Renal cortical epithelial cell (primary cell): ENCODE measurements at places on chromosomes 3 and 15.

- no peak for DNase-seq
Measured at GRCh38 chr3:197237897-197238296, 60.5 kb downstream of the DLG1 start.

GRCh38 chr3:109982201-109982600, 644.9 kb upstream of the DPPA4 start:
- DNase-seq = no peak

DNA sequence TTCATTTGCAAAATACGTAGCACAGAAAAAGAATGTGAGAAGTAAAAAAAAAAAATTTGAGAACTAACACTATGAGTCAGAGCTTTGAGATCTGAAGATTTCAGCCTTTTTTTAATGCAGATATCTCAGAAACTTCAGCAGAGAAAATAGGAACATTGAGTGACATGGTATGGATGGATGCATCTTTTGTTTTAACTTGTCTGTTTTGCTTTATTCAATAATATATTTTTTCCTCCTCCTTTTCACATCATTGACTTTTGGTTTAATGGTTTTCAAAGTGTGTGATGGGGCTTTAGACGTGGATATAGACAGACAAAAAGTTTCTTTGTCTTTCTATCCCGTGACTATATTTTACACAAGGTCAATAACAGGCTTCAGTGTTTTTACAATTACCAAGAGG, 426.7 kb upstream of the FRG2C start:
- DNase-seq = no peak

DNA sequence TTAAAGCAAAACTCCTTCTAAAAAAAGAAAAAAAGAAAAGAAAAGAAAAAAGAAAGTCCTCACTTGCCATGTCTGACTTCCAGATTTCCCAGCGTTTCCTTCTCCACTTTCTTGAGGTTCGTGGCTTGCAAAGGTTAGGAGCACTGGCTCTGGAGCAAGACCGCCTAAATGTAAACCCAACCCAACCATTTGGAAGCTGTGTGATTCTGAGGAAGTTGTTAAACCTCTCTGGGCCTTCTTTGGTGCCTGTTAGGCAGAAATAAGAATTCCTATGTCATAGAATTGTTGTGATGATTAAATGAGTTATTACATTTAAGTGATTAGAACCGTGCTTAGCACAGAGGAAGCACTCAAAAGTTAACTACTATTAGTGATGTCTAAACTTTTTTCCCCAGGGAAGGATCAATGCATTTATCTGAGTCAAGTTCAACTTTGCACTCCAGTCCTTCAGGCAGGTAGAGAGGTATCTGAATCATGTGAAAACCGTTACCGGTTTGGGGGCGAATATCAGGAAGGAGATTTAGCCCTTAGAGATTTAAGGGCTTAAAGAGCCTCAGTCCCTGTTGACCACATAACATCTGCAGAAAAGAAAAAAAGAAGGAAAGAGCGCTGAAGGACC, 78.3 kb upstream of the HES1 start:
- no peak for DNase-seq

GRCh38 chr3:51371943-51372557, 13.0 kb upstream of the MANF start:
- peak; percentile 73 for DNase-seq

DNA sequence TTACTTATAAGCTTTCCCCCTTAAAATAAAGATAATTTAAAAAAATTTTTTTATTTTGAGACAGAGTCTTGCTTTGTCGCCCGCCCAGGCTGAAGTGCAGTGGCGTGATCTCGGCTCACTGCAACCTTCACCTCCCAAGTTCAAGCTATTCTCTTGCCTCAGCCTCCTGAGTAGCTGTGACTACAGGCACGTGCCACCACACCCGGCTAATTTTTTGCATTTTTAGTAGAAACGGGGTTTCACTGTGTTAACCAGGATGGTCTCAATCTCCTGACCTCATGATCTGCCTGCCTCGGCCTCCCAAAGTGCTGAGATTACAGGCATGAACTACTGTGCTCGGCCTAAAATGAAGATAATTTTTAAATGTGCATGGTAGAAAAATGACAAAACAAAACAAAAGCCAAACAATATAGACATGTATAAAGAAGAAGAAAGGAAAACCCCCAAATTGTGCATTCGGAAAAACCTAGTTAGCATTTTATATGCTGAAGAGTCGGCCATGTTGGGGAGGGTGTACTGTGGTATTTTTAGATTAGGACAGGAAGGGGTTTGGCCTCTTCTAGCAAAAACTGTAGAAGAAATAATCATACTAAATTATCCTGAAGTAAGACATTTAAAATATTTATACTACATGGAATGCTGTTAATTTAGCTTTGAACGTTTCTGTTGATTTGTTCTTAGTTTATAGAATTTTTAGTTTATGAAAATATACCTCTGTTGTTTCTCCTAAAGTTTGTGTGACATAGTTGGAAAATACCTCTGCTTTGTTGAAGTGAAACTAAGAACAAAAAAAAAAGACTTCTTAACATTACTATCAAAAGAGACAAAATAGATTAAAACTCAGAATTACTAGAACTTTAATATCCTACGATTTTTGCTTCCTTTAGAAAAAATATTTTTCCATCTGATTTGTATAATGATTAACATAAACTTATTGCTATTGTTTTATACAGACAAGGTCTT, 7.4 kb downstream of the APPL1 start:
- no peak for DNase-seq

- no peak for DNase-seq
Measured at GRCh38 chr3:27629366-27629765, 92.8 kb downstream of the EOMES start.

DNA sequence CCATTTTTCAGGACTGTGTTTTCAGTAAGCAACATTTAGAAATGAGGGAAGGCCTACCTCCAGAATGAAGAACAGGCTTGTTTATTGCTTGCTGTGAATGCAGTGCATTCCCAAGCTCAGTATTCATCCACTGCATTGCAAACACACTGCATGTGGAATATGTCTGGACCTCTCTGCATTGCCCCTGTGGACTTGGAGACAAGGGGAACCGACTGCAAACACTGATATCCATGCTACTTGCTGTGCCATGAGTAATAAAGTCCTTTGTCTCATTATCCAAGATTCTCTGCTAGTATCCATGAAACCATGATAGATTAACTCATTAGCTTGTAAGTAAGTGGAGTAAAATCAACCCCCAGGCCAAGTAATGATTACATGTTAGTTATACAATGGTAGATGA, 301.2 kb upstream of the NR2E3 start:
- DNase-seq = peak; percentile 51

DNA sequence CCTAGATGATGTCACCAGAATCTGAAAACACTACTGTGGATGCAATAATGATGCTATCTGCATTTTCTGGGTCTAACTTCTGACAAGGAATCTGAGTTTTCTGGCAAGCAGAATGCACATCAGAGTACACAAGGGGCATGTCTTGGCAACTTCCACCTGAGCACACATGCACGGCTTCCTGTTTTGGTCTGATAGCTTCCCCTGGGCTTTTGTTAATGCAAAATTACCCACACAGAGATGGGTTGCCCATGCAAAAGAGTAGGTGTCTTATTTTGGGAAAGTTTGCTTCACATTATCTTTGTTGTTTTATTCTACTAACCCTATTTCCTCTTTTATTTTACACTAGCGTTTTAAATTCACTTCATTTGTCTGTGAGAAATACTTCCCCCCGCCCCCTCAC, 74.2 kb upstream of the SATB1 start:
- DNase-seq = no peak

GRCh38 chr3:33096093-33096868, 665 bp downstream of the GLB1 start:
- DNase-seq = no peak

- DNase-seq = no peak
Measured at GRCh38 chr3:60992395-60992794, 258.9 kb downstream of the FHIT start.

DNA sequence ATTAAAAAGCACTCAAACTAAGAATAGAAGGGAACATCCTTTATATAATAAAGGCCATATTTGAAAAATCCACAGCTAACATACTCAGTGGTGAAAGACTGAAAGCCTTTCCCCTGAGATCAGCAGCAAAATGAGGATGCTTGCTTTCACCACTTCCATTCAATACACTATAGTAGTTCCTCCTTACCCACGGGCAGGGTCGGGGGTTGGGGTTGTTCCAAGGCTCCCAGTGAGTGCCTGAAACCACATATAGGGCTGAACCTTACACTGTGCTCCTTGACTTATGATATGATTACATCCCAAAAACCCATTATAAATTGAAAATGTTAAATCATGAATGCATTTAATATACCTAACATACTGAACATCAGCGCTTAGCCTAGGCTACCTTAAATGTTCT, 37.7 kb downstream of the ALDH1L1 start:
- no peak for DNase-seq

GRCh38 chr3:138465925-138466324, 31.5 kb downstream of the ESYT3 start:
- peak; percentile 18 for DNase-seq

DNA sequence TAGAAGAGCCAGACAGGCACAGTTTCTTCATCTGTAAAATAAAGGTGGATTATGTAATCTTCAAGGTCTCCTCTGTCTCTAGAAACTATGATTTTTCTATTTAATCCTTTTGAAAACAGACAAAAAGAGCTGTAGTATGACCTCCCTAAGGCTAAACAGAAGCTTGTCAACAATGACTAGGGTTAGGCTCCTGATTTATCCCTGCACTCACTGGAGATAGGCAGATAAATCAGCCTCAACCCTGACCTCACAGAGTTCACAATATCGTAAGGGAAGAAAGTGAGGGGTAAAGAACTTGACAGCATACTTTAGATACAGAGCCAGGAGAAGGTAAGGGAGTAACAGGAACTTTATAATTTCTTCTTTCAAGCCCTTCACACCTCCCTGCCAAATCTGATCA, 124.8 kb downstream of the TMCC1 start:
- DNase-seq = no peak

GRCh38 chr3:31405515-31405914, 127.2 kb upstream of the STT3B start:
- no peak for DNase-seq

GRCh38 chr15:74784426-74785193, 2.7 kb downstream of the CSK start:
- DNase-seq = no peak

DNA sequence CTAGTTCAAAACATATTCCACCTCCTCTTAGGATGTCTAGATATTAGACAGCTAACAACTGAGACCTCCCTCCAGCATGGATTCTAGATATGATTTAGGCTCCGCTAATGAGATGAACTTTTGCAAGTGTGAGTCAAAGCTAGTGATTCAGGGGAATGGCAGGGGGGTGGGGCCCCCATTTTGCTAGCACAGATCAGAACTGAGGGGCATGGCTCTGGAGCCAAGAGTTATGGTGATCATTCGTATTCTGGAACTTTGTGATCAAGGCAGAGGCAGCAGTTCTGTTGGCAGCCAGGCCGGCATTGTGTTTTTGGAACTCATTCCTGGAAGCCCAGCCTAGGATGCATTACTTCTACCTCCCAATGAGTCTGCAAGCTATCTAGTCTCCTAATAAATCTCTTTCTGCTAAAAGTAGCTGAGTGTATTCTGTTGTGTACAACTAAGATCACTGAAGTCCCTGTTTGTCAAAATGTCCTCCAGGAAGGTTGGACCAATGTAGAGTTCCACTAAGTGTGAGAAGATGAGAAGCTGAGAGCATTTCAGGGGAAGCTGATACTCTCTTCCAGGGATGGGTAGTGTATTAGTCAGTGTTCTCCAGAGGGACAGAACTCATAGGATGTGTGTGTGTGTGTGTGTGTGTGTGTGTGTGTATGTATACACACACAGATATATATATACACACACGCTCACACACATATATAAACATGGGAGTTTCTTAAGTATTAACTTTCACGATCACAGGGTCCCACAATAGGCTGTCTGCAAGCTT, 312.7 kb downstream of the TLE3 start:
- no peak for DNase-seq

DNA sequence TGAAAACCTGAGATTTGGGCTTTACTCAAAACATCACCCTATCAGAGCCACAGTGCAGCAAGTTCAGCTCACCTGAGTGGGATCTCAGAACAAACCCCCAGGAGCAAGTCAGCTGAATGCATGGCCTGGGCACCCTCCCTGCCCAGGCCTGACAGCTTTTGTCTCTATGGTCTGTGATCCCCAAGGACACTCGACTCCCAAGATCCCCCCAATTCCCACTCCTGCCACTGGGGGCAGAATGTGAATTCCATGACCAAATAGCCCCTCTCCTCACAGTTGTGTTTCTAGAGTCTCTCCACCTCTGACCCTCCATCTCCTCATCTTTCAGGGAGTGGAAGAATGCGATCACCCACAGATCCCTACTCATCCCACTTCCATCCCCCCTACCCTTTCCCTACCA, 58.9 kb downstream of the ZNF445 start:
- no peak for DNase-seq

DNA sequence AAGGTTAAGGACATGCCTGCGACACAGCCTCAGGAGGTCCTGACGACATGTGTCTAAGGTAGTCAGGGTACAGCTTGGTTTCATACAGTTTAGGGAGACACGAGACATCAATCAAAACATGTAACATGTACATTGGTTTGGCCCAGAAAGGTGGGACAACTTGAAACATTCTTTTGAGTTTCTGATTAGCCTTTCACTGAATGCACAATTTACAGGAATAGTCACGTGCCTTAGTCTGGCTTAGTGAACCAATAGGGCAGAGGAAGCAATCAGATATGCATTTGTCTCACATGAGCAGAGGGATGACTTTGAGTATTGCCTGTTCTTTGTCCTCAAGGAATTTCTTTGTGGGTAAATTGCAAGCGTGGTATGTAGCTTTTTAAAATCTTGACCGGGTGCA, 24.5 kb upstream of the HDAC11 start:
- DNase-seq = no peak

DNA sequence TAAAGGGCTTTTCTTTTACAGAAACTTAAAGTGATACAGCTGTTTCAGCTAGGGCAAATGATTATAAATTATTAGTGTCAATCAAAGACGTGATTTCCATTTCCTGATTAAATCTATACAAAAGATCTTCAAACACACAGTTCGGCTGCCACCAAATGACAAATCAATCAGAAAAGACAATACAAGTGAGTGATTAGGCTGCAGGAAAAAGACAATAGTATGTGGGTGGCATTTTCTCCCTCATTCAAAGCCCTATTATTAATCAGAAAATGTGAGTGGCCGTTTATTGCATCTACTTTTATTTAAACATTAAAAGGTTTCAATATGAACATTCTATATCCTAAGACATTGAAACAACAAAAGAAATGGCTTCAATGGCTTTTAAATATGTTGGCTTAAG, 895.6 kb upstream of the ROBO1 start:
- DNase-seq = no peak

- peak; percentile 89 for DNase-seq
Measured at GRCh38 chr3:4722103-4722502, 229.0 kb downstream of the ITPR1 start.

DNA sequence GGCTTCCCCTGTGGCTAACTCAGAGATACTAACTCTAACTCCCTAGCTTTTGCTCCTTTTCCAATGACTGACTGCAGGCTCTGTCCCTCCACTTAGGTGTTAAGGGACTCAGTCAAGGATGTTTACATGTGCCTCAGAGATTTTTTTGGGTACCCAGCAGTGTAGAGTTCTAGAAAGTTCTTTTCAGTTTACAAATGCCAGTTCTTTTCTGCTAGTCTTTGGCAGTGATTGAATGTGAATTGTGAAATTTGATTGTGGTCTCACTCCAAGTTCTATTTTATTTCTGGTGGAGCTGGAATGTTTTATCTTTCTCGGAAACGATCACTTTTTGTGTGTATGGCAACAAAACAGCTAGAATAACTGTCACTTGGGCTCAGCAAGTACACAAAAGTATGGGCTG, 60.6 kb downstream of the IL1RAP start:
- DNase-seq = no peak
